Stomach (tissue), 19 donors: ENCODE measurements at places on chromosomes 16 and 17. TPM values are rescaled to one million over a fixed set of nuclear protein-coding genes. Genes with fewer than 3 reads are reported as not detected.

The PRR35 gene
- not detected for polyA plus RNA-seq

DNA sequence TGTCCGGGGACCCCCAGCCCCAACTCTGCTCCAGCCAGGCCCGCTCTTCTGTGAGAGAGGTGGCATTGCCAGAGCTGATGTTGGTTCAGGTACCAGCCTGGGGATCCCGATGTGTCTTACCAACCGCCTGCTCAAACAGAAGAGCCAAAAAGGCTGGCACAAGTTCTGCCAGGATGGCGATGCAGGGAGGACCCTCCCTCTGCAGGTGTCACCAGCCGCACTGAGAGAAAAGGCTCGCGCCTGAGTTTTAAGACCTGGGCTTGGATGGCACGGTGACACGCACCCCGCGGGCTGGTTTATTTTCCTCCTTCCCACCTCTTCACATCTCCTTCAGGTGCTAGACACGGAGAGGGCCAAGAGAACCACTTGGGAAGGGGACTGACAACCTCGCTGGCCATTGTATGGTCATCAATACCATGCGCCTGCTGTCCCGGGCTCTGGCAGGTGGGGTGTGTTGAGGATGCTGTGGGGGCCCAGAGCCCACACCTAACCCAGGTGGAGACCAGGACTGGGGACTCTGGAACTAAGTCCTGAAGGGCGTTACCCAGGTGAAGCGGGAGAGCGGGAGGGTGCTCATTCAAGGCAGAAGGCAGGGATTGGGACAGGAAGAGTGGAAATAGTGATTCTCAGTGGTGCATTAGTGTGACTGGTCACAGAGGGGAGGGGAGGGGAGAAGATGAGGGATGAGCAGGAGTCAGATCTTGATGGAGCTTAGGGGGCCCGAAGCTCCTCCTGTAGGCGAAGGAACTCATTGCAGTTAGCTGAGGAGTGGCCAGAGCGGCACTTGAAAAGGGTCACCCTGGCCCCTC is 16.3 kb downstream of the FOXJ1 start:
- H3K36me3 ChIP-seq, result no peaks in the 10 kb centered on the region
- H3K4me3 ChIP-seq, result no peak overlapping the region
- peaks cover 10% of the 10 kb centered on the region for H3K4me1 ChIP-seq
- H3K27me3 ChIP-seq, result no peaks in the 10 kb centered on the region
- no peak overlapping the region for H3K27ac ChIP-seq

The SLC52A1 gene
- not detected for polyA plus RNA-seq

The MYL11 gene
- polyA plus RNA-seq, result 4.7 TPM

GRCh38 chr17:72123530-72124437 is 3.0 kb downstream of the SOX9 start:
- DNase-seq, result peak; percentile 37
- peaks cover 47% of the 10 kb centered on the region for H3K4me1 ChIP-seq
- H3K27ac ChIP-seq, result peak overlapping the region; percentile 91
- H3K27me3 ChIP-seq, result peaks cover 27% of the 10 kb centered on the region
- H3K4me3 ChIP-seq, result peak overlapping the region; percentile 74
- no peaks in the 10 kb centered on the region for H3K36me3 ChIP-seq

- peaks cover 24% of the 10 kb centered on the region for H3K4me1 ChIP-seq
- no peak for DNase-seq
- H3K27me3 ChIP-seq, result no peaks in the 10 kb centered on the region
- no peak overlapping the region for H3K4me3 ChIP-seq
- H3K36me3 ChIP-seq, result no peaks in the 10 kb centered on the region
These were observed 304.8 kb downstream of the MAF start for GRCh38 chr16:79295746-79296145.

GRCh38 chr17:69961501-69962145 is 113.4 kb upstream of the KCNJ16 start:
- peaks cover 11% of the 10 kb centered on the region for H3K4me1 ChIP-seq
- H3K27ac ChIP-seq, result no peak overlapping the region
- DNase-seq, result peak; percentile 64
- H3K4me3 ChIP-seq, result no peak overlapping the region
- no peaks in the 10 kb centered on the region for H3K27me3 ChIP-seq
- no peaks in the 10 kb centered on the region for H3K36me3 ChIP-seq

GRCh38 chr16:80390871-80391489 is 149.8 kb upstream of the DYNLRB2 start:
- H3K4me1 ChIP-seq, result no peaks in the 10 kb centered on the region
- no peak overlapping the region for H3K4me3 ChIP-seq
- no peaks in the 10 kb centered on the region for H3K36me3 ChIP-seq
- no peaks in the 10 kb centered on the region for H3K27me3 ChIP-seq
- H3K27ac ChIP-seq, result no peak overlapping the region

The KCNH4 gene
- polyA plus RNA-seq, result not detected

The TNK1 gene
- 6.0 TPM for polyA plus RNA-seq

DNA sequence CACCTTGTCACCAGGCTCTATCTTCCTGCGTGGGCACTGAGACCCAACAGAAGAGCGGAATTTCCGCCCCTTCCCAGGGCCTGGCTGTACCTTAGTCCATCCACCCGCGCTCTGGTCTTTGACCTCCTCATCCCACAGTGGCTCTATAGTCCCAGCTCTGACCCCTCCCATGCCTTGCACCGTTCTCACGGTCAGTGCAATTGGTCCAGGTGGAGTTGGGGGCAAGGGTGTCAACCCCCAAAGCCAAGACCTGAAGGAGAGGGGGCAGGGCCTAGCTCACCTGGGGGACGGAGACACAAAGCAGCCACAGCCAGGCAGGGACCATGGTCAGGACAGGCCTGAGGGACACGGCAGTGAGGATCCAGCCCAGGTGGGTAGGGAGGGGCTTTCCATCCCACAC is 944 bp downstream of the CDH16 start:
- no peaks in the 10 kb centered on the region for H3K27me3 ChIP-seq
- H3K36me3 ChIP-seq, result no peaks in the 10 kb centered on the region
